Osteoblast (primary cell): ENCODE measurements at places on chromosomes 7 and 10. TPM values are rescaled to one million over a fixed set of nuclear protein-coding genes. Genes with fewer than 3 reads are reported as not detected.

Gene HTR5A
- not detected in 2 replicates for total RNA-seq

DNA sequence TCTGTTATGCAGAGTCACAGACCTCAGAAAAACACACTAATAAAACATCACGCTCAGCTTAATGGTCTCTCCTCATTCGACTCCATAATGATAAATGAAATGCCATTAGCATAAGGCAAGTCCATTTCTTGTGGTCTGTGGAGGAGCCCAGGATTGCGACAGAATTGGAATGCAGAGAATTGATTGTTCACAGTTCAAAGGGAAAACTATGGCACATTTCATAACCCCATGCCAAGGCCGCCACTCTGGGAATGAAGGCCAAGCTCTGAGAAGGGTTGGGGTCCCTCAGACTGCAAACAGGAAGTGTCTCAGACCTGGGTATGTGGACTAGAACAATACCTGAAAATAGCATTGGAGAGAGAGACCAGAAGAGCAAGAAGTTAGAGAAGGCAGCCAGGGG lies 398.9 kb downstream of the ADRA2A start:
- DNase-seq, result no peak

Gene SH2D4B
- total RNA-seq, result under 0.01 TPM in 1 of 2 replicates, not detected in the other

- peak; percentile 27 for DNase-seq
Measured at GRCh38 chr10:583433-583832, 106.0 kb downstream of the DIP2C start.

- DNase-seq, result no peak
Measured at GRCh38 chr7:38451840-38452239, 178.4 kb upstream of the TARP start.

GRCh38 chr7:121366852-121367431 lies 29.2 kb downstream of the FAM3C start:
- no peak for DNase-seq

Gene CXCL12
- total RNA-seq, result 288 and 358 TPM in 2 replicates

Gene DYDC2
- not detected in 2 replicates for total RNA-seq

Gene PTPRE
- total RNA-seq, result 5.9 and 9.0 TPM in 2 replicates

Gene TWIST1
- 101 and 113 TPM in 2 replicates for total RNA-seq

Gene CYP26C1
- under 0.01 TPM in 2 replicates for total RNA-seq

DNA sequence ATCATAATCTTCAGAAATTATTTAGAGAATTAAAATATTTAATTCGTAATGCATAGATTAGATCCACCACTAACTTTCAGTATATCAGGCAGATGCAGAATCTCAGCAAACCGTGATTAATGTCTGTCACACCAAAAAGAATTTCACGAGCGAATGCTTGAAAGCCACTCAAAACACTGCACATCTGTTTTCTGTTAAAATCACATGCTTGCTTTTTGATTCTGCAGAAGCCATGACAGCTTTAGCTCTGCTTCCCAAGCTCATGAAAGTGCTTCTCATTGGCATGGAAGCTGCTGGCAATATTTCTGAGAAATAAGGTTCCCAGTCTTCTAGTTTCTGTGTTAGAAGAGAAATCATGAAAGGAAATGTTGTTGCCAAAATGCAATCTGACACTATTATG lies 837.8 kb upstream of the LRRN3 start:
- DNase-seq, result no peak

Gene OR2A5
- total RNA-seq, result not detected in 2 replicates

GRCh38 chr7:21278944-21279343 lies 148.9 kb upstream of the SP4 start:
- DNase-seq, result no peak

DNA sequence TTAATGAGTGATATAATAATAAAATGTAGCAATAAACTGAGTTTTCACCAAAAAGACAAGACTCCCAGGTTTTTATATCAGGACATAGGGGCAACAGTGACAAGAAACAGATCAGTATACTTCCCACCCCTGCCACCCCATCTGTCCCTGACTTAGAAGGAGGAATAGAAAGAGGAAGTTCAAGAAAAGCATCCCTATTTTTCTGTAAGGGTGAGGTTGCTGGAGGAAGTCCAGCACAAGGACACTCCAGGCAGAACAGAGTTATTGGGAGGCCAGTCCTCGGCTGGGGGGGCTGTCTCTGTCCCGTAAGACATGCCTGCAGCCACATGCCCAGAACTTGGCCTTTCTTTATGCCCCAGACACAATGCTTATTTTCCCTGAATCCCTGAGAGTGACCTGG lies 16.5 kb upstream of the TLX1 start:
- peak; percentile 25 for DNase-seq

DNA sequence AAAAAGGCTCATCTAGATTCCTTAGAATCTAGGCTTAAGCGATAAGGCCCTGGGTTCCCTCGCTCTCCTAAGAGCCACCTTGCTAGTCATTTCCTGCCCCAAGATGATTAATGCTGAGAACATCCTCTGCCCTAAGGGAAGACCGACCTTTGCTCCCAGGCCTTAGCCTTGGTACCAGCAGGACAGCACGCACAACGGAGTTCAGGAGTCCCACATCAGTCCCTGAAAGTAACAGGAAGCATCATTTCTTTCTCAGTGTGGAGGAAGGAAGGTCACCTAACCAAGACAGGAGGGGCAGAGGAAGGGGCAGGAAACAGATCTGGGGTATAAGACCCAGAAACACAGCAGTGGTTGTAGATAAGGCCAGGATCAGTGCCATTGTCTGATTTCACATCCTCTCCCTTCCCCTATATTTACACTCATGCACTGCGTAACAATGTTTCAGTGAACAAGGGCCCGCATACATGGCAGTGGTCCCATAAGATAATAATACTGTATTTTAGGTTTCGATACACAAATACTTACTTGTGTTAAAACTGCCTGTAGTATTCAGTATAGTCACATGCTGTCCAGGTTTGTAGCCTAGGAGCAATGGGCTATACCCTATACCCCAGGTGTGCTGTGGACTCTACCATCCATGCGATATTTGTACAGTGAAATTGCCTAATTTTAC lies 8.1 kb upstream of the FAM107B start:
- no peak for DNase-seq

Gene VWDE
- under 0.01 TPM in 1 of 2 replicates, not detected in the other for total RNA-seq

DNA sequence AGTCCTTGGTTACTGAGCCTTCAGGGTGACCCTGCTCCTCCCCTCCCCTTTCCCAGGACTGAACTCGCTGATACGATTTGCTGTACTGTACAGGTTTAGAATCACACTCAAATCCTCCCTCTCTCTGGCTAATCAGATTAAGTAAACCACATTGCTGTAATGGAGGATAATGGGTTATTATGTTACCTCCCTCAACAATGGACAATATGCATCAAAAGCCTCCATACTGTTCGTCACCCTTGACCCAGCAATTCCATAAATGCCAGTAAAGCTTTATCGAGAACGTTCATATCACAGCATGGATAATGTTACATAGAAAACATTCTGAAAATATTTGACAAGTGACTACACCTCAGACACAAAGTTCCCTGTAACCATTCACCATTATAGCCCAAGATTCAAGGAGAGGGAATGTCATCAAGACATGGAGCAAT lies 61.7 kb downstream of the FAM107B start:
- DNase-seq, result no peak

- no peak for DNase-seq
Measured at GRCh38 chr7:1706381-1706720, 36.3 kb downstream of the ELFN1 start.

GRCh38 chr7:69498671-69499070 lies 99.6 kb upstream of the AUTS2 start:
- DNase-seq, result no peak

Gene SFXN3
- 103 and 106 TPM in 2 replicates for total RNA-seq

DNA sequence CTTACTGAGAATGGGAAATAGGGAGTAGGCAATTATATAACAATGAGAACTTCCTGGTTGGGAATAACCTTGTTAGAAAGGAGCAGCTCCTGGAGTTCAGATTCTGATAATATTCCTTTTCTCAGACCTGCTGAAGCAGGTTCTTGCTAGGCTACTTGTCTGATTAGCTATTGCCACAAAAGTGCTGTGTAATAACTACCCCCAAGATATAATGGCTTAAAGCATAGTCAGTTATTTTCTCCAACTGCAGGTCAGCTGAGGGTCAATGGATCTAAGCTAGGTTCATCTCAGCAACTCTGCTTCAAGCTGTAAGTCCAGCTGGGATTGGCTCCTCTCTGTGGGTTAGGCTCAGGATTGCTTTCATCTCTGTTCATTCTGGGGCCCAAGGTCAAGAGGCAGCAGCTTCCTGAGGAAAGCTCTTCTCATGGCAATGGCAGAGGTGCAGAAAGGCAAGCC lies 9.4 kb upstream of the CNOT4 start:
- no peak for DNase-seq

Gene PNLIPRP1
- not detected in 2 replicates for total RNA-seq
